ENCODE measurements at places on chromosomes 1 and 21.

GRCh38 chr1:192766876-192767275, 42.0 kb upstream of the RGS2 start:
- DNase-seq = no peak

DNA sequence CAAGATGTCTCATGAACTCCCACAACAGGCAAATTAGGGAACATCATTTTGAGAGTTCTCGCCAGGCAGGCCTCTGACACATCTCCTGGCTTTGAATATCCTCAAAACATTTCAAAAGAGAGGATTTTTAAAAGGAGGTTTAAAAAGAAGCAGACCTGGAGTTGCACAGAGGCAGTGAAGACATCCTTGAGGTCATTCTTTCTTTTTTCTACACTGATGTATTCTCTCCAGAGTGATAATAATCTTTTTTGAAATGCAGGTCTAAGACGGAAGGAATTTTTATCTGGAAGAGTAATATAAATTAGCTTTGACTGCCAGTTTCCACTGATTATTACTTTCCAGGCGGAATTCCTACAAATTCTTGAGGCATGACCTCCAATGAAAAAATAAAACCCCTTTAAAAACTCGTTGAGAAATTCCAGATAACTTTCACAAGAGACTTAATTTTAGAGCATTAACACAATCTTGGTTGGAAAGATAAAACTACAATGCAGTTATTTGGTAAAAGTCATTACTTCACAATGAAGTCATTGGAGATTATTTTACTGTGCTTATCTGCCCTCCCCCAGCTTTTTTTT, 125.0 kb downstream of the LYPLAL1 start:
- DNase-seq = no peak

GRCh38 chr1:236200925-236201324, 58.6 kb downstream of the GPR137B start:
- no peak for DNase-seq

DNA sequence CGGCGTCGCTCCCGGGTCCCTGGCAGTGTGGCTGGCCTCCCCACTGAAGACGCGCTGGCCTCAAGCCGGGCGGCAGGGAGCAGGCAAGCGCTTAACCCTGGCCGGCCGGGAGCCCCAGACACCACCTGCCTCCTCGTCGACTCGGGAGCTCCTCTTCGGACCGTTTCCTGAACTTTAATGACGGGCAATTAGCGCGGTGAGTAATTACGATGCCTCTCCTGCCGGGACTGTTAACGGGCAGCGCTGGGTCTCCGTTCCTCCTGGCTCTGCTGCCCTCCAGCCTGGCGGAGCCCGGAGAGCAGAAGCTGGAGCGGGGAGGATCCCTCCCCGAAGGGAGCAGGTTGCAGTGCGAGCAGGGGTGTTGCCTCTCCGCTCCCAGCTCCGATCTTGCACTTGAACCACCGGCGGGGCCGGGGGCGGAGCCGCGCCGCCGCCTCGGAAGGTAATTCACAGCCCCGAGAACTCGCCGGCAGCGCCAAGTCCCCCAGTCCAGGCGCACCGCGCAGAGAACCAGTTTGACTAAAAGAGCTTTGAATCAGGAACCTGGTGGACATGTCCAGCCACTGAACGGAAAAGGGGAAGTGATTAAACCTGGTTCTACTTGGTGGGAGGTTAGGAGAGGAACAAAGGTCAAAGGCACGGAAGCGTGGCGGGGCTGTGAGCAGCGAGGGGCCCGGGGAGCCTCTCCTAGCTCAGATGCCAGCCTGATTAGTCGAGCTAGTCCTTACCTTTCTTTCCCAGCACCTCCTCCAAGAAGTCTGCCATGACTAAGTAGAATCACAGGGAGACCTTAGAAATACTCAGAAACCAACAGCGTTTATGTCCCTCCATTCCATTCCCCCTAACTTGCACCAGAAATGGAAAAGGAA, 18.3 kb upstream of the PLEKHA6 start:
- DNase-seq = no peak

DNA sequence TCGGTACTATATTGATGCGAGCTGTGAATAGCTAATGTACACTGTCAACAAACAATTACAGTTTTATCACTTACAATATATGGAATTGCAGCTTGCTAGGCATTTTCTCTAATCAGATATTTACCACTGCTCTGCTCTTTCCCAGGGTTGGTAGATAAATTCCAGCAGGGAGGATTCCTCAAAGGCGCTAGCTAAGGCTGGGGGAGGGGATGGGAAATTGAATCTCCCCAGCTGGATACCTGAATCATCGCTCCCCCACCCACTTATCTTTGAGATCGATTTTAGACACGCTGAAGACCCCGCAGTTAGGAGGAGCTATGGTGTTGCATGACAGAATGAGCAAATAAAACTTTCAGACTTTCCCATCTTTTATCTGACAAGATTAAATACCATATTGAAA, 127.2 kb downstream of the CSMD2 start:
- DNase-seq = no peak

DNA sequence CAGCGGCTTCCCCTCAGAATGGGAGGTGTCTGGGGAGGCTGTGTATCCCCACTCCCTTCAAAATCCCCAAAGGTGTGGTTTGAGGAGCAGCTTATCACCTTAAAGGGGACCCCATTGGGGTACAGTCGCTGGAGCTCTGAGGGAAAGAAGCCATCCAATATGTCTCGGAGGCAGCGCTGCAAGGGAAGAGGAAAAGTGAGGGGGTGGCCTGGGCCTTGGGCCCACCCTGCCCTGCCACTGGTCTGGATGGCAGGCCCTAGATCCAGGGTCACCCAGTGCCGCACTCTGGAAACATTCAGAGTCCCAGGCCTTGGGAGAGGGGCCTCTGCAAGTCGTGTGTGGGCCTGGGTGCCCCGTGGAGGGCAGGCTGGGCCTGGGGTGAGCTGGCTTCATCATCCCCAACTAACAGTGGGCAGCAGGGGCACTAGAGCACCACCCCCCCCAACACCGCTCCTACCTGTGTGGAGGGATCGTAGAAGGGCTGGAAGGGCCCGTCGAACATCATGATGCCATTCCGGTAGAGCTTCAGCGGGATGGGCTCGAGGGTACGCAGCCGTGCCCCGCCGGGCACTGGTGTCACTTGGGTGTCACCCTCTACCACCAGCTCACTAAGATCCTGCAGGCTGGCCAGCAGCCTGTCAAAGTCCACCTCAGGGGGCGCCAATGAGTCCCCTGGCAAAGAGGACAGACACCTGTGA, 5.6 kb downstream of the SH3BGRL3 start:
- DNase-seq = peak; percentile 49

- DNase-seq = no peak
Measured at GRCh38 chr21:31974454-31974985, 101.7 kb downstream of the HUNK start.

- no peak for DNase-seq
Measured at GRCh38 chr1:167186771-167187170, 33.9 kb upstream of the POU2F1 start.

GRCh38 chr1:110017792-110018191, 16.6 kb upstream of the STRIP1 start:
- DNase-seq = no peak

GRCh38 chr1:102365071-102365470, 368.3 kb upstream of the OLFM3 start:
- DNase-seq = no peak

GRCh38 chr1:209427811-209428210, 155.7 kb upstream of the CAMK1G start:
- DNase-seq = no peak

DNA sequence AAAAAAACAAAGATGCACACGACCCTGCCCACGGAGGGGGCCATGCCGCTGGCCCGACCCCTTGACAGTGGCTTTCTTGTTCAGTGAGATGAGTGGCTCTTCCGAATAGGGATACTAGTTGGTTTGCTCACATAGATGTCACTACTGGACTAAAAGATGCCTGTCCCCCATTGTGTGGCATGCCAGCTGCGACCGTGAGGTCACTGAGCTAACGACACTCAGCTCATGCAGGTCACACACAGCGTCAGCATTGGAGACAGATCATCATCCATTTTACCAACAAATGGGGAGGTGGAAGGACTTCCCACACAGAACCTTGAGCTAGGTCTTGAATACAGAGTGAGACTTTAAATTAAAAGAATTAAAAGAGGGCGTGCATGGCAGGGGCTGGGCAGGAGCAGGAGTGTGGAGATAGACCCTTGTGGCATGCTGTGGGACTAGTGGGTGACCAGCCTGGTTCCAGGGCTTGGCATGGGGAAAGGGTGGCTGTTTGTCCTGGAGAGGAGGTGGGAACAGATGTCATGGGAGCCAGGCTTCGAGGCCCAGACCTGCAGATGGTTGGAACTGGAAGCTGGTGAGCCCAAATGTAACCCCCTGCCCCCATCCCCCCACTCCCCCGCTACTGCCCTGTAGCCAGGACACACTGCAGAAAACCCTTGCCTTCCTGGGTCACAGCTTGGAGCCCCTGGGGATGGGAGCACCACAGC, 12.4 kb downstream of the SLC1A7 start:
- DNase-seq = no peak

GRCh38 chr1:180922631-180923015, 9.9 kb downstream of the KIAA1614 start:
- DNase-seq = no peak

DNA sequence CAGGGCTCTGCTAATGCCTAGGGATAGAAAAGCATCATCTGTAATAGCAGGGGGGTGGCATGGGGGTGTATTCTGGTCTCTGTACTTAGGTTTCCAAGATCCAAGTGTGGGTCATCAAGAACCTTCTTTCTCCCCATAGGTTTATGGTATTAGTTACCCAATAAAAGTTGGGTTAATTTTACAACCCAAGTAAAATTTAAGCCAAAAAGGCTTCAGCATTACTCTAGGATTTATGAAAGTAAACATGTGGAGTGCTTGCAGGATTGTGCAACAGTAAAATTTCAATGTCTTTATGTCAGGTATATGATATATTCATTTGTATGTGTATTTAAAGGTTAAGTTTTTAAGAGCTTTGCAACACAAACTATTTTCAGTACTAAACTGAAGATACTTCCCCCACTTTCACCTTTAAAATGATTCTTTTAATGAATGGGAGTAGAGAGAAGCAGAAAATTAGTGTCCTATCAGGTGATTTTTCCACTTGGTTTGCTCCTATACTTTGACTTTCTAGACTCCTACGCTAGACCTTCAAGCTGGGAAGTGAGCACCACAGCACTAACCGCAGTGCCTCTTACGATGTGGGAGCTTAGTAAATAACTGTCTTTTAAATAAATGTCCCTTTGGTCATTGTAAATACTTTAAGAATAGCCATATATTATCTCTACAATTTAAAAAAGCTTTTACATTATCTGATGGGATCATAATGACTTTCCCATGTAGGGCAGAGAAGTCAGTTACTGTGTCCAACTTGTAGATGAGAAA, 67.8 kb upstream of the UBE2U start:
- no peak for DNase-seq

- DNase-seq = no peak
Measured at GRCh38 chr1:108819878-108820277, 37.0 kb downstream of the AKNAD1 start.

All from RWPE2 (cell line).